Mammary microvascular endothelial cell (primary cell): ENCODE measurements at places on chromosomes 12 and 14. TPM values are rescaled to one million over a fixed set of nuclear protein-coding genes. Genes with fewer than 3 reads are reported as not detected.

PLD4 gene
- total RNA-seq: not detected in 2 replicates

PTCSC3 gene
- total RNA-seq: not detected in 2 replicates

MUCL1 gene
- total RNA-seq: not detected in 2 replicates

LRRK2 gene
- 0.33 and 0.94 TPM in 2 replicates for total RNA-seq

GPR84 gene
- not detected in 2 replicates for total RNA-seq
